ENCODE measurements at places on chromosomes 4 and X.

DNA sequence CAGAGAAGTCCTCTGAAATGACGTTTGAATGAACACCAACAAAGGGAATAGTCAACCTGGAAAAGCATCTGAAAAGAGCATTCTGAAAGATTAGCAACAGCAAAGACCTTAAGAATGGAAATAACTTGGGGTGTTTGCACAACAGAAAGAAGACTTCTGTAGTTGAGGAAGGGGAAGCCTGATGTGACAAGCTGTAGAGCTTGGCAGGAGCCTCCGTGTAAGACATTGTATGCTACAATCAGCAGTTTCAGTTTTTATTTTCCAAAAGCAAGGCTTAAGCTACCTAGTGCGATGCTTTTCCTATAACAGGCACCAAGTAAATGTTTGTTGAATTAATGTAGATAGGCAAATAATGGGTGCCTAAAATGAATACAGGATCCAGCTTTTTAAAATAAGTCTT lies 484.0 kb downstream of the SPRY1 start:
- no peak for DNase-seq

DNA sequence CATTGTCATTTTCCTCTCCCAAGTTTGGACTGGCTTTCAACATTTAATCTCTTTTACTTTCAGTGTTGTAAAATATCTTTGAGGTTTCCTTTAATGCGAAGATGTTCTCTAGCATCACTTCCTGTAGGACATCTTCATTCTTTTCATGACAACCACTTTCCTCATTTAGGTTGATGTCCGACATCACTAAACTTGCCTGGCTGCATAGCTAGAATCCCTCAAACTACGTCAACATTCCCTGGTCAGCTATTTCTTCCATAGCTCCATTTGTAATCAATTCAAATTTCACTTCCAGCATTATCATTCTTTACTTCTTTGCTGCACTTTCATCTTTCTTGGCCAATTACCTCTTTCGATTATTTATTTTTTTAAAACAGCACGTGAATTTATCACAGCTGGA lies 198.6 kb upstream of the EMCN start:
- no peak for DNase-seq

DNA sequence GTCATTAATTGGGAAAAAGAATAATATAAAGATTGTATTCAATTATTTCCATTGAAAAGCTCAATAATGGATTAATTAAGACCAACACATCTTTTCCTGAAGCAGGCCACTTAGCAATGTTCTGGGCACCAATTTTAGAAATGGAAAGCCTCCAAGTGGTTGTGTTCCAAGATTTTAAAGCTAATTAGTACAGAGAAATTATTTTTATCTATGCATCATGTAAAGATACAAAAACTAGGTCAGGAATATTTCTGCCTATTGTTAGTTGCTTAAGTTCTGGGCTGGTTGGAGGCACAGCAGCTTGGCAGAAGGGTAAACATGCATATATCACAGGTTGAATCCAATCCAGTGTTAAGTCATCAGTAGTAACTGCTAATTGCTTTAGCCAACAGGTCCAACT lies 101.9 kb downstream of the RASL11B start:
- DNase-seq = no peak

DNA sequence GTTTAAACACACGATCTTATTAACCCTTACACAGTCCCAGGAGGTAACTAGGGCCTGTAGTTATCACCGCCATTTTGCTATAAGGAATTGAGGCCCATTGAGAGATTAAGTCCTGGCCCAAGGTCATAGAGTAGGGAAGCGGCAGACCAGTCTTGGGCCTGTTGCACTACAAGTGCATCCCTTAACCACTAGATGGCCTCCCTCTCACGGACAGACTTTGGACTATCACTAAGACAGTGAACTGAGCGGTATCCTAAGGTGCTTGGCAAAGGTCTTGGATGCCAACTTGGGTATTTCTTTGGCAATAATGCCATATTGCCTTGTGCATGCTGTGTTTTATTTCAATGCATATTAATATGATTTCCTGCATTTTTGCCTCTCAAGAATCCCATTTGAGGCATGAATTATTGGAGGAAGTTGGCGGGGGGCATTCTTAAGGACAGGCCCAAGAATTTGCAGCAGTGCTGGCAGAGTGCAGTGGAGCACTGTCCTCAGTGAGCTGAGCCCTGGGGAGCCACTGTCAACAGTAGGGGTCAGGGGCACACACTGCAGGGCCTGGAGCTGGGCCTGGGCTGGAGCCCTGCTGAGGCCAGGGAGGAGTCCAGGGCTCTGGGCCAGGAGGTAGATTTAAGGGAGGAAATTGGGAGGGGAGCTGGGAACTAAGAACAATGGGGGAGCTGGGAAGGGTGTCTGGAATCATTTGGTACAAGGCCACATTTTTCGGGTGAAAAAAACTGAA lies 147.4 kb downstream of the SMIM20 start:
- DNase-seq = no peak

DNA sequence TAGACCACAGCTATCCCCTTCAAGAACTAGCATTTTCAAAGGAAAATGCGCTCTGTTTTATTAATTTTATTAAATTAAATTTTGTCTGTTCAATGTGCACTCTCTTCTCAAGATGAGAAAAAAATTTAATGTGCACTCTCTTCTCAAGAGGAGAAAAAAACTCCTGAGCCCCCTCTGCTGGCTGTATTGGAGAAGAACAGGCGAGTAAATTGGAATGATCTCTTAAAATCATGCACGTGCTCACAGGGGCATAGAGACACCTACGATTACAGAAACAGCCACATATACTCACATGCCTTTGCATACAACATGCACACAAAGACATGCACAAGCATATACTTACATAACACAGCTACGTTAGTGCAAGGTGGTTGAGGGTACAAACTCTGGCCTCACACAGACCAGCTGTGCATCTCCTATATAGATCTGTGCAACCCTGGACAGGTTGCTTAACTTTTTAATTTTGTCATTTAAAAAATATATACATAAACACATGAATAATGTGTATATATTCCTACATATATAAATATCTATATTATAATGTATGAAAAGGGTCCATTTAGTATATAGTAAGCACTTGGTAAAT lies 176.2 kb upstream of the CXorf66 start:
- peak; percentile 6 for DNase-seq

DNA sequence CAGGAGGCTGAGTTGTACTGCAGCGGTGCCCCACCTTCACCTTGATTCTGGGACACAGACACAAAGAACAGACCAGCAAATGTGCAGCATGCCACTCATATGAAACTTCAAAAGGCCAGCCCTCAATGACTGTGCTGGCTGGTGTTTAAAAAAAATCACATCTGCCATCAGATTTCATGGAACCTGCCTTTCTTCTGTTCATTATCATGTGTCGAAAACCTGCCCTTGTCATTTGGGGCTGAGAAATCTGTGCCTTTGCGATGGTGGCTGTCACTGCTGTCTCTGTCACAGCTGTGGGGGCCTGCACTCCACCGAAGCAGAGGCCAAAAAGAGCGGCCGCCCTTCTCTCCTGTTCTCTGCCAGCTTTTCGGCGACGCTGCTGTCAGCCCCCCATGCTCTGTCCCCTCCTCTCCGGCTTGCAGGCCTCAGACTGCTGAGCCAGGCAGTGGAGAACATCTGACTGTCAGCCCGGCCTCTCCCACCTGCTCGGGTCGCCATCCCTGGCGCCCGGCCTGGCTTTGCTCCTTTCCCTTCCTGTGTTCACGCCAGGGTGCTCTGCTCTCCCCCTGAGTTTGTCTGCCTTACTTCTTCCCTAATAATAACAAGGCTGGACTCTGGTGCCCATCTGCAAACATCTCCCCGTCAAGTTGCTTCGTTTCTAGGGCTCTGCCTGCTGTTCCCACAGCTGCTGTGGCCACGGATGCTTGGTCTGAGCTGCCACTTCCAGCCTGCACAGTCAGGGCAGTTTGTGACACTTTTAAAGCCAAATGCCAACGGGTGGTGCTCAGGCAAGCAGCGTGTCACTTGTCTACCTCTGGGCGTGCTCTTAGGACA lies 355.2 kb downstream of the UNC5C start:
- no peak for DNase-seq

GRCh38 chrX:147737690-147738089 lies 174.0 kb upstream of the FMR1 start:
- no peak for DNase-seq

DNA sequence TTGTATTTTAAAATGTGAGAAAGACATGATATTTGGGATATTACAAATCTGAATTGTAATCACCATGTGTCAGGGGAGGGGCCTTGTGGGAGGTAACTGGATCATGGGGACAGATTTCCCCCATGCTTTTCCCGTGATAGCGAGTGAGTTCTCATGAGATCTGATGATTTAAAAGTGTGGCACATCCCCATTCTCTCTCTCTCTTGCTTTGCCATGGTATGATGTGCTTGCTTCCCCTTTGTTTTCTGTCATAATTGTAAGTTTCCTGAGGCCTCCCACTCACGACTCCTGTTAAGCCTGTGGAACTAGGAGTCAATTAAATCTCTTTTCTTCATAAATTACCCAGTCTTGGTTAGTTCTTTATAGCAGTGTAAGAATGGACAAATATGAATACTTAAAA lies 39.0 kb downstream of the CCDC158 start:
- no peak for DNase-seq

GRCh38 chr4:110139815-110140214 lies 58.6 kb downstream of the ELOVL6 start:
- no peak for DNase-seq

GRCh38 chrX:123425904-123426303 lies 241.8 kb downstream of the GRIA3 start:
- no peak for DNase-seq

DNA sequence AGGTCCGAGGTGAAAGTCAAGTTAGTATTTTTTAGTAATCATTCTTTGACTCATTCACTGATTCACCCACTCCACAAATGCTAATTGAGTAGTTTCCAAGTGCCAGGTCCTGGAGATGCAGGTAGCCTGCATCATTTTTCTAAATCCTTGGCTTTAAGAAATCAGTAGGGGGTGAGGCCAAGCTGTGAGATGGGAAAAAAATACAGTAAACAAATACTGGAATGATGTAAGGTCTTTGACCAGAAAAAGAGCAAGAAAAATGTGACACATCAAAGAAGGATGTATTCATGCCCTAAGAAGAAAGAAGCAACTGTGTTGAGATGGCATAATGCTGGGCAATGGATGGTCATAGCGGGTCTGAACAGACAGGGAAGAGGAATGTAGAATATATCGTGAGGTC lies 1386.6 kb downstream of the PCDH7 start:
- DNase-seq = no peak

DNA sequence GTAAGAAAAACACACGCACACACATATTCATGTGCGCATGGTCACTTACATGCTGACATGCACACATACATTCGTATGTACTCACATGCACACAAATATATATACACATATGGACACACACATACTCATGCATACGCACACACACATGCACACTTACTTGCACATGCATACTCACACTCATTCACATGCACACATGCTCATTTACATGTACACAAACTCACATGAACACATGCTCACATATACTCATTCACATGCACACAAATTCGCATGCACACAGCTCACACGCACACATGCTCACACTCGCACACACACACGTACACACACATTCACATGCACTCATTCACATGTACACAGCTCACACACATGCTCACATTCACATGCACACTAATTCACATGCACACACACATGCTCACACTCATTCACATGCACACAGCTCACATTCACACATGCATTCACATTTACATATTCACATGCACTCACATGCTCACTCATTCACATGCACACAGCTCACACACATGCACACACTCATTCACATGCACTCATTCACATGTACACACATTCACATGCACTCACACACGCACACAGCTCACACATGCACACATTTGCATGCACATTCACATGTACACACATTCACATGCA lies 276.1 kb downstream of the DHRSX start:
- no peak for DNase-seq

DNA sequence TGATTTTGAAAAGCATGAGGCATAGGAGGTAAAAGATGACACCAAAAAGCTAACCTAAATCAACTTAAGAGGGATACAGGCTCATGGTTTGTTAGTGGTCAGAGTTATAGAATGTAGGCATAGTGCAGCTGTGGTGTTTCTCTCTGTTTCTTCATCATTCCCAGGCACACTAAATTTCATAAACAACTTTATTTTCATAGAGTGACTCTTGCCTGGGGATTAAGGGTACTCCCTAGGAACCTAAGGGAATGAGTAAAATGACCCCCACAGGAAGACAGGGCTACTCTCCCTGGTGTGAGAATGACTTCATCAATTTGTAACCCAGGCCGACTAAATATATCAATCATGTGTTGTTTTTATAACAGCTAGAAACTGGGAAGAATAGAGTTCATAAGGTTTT lies 11.1 kb downstream of the FABP2 start:
- DNase-seq = no peak

GRCh38 chrX:53476371-53476770 lies 42.2 kb upstream of the HSD17B10 start:
- no peak for DNase-seq

GRCh38 chr4:78735697-78736096 lies 40.5 kb upstream of the BMP2K start:
- no peak for DNase-seq

DNA sequence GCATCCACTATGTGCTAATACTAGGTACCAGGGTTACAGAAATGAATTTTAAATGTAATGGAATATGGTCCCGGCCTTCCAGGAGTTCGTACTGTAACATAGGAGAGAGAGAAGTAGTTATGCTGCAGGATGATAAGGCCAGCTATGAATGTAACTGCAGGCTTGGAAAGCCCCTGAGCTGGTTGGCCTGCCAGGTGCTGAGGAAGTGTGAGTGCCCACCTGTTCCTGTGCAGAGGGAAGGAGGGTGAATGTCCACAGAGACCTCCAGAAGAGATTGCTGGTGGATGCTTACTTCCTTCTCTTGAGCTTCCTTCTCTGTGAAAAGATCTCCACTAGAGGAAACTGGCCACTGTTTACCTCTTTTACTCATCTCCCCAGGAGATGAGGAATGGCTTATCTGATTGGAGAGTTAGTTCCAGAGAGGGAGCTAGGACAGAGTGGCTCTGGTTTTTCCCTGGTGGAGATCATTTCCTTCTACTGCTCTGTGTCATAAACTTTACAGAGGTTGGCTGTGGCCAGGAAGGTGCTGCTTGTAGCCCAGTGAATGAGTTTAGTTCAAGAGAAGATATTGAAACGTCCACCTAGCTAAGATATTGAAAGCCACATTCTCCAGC lies 114.0 kb upstream of the LNX1 start:
- DNase-seq = no peak

DNA sequence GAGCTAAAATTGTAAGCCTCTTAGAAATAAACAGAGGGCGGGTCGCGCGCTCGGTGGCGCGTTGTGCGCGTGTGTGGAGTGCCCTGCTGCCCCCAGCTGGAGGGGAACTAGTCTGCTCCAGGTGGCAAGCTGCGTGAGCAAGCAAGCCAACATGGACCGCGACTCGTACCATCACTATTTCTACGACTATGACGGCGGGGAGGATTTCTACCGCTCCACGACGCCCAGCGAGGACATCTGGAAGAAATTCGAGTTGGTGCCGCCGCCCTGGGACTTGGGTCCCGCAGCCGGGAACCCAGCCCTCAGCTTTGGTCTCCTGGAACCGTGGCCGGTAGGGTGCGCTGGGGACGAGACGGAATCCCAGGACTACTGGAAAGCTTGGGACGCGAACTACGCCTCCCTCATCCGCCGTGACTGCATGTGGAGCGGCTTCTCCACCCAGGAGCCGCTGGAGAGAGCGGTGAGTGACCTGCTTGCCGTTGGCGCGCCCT lies 66.1 kb downstream of the DNAAF6 start:
- peak; percentile 3 for DNase-seq

GRCh38 chr4:11416071-11416766 lies 12.5 kb downstream of the HS3ST1 start:
- DNase-seq = no peak
